ENCODE measurements at places on chromosomes 5 and 9. TPM values are rescaled to one million over a fixed set of nuclear protein-coding genes. Genes with fewer than 3 reads are reported as not detected.
A peak's percentile ranks its signal among the peaks of the same experiment; 100 is the strongest.

The SPAAR gene
- total RNA-seq: 9.6 TPM

- no peak for DNase-seq
Measured at GRCh38 chr5:118921866-118922265, 66.5 kb downstream of the DTWD2 start.

- no peak for DNase-seq
Measured at GRCh38 chr5:135850231-135850630, 15.8 kb downstream of the SLC25A48 start.

GRCh38 chr5:18968966-18969365, 1019.0 kb downstream of the CDH18 start:
- DNase-seq: no peak

GRCh38 chr5:179802950-179803562, 3.6 kb downstream of the MGAT4B start:
- DNase-seq: peak; percentile 45

- peak; percentile 77 for DNase-seq
Measured at GRCh38 chr5:170289764-170290163, 7.8 kb downstream of the LCP2 start.

DNA sequence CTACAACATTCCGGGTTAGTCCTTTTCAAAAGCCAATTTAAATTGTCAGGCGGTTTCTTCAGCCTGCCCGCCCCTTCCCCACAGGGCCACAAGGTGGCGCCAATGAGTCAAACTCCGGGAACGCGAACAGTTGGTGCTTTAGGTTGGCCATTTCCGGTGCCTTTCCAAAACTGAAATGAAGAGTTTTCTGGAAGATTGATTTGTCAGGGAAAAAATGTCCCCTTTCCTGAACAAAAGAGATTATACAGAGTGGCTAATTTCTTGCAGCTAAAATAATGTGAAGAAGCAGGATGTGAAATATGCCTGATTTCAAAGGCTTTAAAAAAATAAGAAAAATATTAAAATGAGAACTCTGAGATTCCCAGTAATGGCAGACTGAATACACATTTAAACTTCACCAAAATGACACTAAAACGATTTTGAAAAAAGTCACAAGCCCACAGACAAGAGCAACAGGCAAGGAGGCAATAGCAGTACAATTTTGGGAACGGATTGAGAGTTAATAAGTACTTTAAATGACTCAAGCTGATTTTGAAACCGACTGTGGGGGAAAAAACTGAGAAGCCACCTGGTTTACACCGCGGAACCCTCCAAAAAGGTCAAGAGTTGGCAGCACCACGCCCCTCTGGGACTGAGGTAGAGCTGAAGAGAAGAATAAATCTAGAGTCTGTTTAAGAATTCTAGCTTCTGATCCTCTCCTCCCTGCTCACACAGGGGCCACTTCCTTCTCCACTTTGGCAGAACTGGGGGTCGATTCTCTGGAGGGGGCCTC, 45.7 kb downstream of the SLC46A2 start:
- peak; percentile 84 for DNase-seq

All from Right ventricle myocardium inferior (tissue), 1 donor.